H54 (cell line): ENCODE measurements at places on chromosomes 16 and 17.

GRCh38 chr16:47753659-47754058 lies 292.5 kb downstream of the PHKB start:
- DNase-seq = no peak

GRCh38 chr17:5555254-5555653 lies 29.1 kb downstream of the NLRP1 start:
- no peak for DNase-seq

GRCh38 chr17:40419559-40420331 lies 2.0 kb upstream of the TOP2A start:
- no peak for DNase-seq

GRCh38 chr16:86479419-86479818 lies 30.9 kb upstream of the FOXF1 start:
- DNase-seq = no peak

GRCh38 chr17:71709946-71710345 lies 410.9 kb upstream of the SOX9 start:
- no peak for DNase-seq

DNA sequence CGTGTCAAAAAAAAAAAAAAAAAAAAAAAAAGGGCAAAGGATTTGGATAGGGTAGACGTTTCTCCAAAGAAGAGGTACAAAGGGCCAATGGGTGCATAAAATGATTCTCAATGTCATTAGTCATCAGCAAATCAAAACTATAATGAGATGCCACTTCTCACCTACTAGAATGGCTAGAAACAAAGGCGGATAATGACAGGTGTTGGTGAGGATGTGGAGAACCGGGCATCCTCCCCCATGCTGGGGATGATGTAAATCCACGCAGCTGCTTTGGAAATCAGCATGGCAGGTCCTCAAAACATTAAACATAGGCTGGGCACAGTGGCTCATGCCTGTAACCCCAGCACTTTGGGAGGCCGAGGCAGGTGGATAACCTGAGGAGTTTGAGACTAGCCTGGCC lies 9.4 kb downstream of the ITGAX start:
- DNase-seq = no peak

- no peak for DNase-seq
Observed at GRCh38 chr17:56026915-56027314, 126.4 kb upstream of the ANKFN1 start.

- no peak for DNase-seq
Observed at GRCh38 chr16:86120201-86121192, 221.5 kb downstream of the IRF8 start.

DNA sequence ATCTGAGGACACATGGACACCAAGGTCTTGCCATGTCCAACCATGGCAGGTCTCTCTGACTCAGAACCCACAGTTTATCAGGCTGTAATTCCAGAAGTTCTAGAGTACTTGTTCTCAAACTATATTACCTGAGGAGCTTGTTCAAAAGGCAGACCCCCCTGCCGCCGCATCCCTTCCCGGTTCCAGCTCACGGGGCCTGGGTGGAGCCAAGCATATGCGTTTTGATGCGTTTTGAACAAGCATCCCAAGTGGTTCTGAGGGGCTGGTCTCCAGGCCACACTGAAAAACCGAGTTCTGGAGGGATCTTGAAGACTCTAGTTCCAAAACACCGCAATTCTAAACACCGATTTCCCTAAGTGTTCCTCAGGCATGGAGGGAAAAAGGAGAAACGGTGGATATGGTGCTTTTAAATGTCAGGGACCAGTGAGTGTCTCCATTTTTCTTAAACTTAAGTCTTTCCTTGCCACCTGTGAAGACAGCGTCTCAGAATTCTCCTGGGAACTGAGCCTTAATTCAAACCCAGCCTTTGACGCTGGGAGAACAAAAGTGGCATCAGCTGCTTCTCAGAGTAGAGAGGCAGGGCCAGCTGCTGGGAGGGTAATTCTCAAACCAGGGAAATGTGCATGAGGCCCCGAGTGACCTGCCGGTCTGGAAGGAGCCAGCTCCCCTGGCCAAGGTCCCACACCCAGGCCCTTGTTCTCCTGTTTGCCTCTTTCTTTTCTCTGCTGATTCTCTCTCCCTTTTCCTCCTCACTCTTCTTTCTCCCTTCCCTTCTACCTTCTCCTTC lies 84.4 kb upstream of the PLCG2 start:
- DNase-seq = no peak

DNA sequence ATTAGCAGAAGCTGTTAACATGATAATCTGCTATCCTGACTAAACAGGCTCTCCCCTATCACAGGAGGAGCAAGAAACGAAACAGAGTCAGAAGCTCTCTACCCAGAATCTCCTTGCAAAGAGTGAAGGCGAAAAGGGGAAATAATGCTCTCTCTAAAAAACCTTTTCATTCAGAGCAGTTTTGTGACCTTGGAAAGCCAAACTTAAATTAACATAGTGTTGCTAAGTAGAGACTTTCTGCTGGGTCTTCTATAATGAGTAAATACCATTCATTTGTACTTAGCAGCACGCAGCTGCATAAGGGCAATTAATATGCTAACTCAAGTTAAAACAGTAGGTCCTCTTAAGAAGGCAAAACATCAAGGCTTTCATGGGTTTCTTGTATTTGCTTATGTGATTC lies 101.7 kb upstream of the GPR139 start:
- DNase-seq = no peak

DNA sequence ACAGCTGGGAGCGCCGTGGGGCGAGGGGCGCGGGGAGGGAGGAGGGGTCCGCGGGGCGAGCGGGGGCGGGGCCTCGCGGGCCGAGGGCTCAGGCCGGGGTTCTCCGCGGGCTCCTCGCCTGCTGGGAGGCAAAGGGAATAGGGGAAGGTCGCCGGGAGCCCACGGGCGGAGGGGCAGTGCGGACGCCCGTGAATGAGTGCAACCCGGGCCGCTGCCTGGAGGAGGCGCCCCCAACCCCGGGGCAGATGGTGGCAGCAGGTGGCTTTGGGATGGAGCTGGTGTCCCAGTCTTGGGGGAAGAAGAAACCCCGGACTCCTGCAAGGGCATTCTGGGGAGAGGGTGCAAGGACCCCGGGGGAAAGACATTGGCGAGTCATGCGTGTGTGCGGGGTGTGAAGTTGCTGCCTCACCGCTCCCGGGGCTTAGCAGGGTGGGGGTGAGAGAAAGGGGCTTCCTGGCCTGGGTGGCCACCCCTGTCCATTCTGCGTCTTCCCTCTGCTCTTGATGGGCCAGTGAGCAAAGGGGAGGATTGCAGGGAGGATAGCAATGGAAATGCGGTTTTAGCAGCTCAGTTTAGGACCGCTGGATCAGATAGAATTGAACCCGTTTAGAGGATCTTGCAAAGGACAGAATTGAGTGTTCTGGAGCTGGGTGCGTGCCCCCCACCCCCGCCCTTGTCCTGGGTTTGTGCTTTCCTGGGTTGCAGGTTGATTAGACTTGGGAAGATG lies 526 bp downstream of the KIAA0513 start:
- no peak for DNase-seq

DNA sequence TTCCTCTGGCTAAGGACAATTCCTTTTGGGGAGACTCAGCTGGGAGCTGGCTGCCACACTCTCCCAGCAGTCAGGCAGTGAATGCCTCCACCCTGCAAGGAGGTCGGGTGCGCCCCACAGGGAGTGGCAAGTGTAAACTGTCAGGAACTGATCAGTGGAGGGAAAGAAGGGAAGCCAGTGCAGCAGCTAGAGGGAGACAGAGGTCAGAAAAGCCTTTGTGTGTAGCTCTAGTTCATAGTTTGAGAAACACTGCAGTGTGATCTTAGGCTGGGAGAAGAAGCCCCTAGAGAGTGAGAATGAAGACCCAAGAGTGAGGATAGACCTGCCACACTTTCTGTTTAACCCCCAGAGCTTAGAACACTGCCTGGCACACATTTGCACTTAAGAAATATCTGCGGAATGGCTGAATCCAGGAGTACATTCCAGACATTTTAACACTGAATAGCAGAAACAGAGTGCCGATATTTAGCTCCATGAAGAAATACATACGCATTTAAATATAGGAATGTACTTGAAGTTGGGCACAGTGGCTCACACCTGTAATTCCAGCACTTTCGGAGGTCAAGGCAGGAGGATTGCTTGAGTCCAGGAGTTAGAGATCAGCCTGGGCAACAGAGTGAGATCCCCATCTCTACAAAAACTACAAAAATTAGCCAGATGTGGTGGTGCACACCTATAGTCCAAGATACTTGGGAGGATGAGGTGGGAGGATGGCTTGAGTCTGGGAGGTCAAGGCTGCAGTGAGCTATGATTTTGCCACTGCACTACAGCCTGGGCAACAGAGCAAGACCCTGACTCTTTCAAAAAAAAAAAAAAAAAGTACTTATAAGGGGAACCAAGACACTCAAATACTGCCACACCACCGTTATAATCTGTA lies 11.1 kb upstream of the SLC5A11 start:
- no peak for DNase-seq

- no peak for DNase-seq
Observed at GRCh38 chr17:6402258-6402657, 32.7 kb downstream of the AIPL1 start.

- no peak for DNase-seq
Observed at GRCh38 chr16:80372341-80372740, 168.5 kb upstream of the DYNLRB2 start.

GRCh38 chr16:85453703-85454102 lies 159.4 kb upstream of the GSE1 start:
- DNase-seq = no peak
